Lung microvascular endothelial cell (primary cell): ENCODE measurements at places on chromosomes 12 and 14.

DNA sequence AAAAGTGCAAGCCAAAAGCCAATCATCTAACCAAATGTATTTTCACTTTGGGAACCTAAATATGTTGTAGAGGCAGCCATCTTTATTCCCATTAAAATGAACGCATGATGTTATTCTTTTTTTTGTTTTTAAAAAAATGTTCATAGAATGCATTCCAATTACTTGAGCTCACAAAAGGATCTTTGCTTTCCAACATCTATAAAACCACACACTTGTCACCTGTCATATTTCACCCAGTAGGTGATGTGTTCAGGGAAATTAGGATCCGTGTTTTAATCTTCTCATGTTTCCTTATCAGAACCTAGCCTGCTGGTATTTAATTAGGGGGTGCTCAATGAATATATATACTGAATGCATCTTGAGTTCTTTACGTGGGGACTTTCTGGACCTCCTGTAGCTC lies 13.6 kb downstream of the TTC8 start:
- no peak for DNase-seq

GRCh38 chr12:4273652-4274395 lies at the start of gene CCND2:
Gene CCND2, plus strand, starts transcription at chr12:4273762. Its CDS starts 279 bp downstream, at chr12:4274041.
- peak; percentile 87 for DNase-seq

GRCh38 chr12:104130760-104131159 lies 7.2 kb downstream of the NFYB start:
- DNase-seq = no peak

DNA sequence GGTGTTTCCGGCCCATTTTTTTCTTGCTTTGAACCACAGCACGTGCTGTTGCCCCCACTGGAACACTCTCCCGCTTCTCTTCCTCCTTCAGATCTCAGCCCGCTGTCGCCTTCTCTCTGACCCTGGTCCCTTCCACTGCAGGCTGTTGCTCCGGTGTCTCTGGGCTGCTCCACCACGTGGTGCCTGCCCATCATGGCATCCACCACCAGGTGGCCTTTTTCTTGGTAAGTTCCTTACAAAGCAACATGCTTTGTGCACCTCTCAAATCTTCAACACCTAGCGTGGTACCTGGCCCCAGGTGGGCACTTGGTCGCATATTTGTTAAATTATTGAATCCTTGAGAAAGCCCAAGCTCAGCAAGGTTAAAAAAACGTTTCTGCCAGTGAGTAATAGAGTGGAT lies 19.1 kb downstream of the TUNAR start:
- no peak for DNase-seq

- peak; percentile 98 for DNase-seq
Measured at GRCh38 chr12:107093417-107094182, at the start of gene CRY1. Gene CRY1, minus strand, starts transcription at chr12:107093549. Its CDS starts 588 bp downstream, at chr12:107092961.
